Fibroblast of the aortic adventitia (primary cell): ENCODE measurements at places on chromosomes 13 and 19.

DNA sequence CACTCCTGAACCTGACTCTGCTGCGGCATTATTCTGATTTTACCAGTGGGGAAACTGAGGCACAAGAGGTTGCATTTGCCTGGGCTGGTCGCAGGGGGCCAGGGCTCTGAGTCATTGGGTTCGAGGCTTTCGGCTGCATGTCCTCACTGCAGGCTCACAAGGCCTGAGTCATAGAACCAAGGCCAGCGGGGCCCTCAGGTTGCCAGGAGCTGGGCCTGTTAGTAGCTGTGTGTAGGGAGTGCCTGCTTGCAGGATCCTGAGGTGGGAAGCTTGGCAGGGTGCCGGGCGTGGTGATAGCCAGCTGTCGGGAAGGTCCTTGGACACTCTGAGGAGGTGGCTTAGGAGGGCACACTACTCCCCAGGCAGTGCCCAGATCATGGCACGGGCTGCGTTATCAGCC, 21.6 kb upstream of the F2RL3 start:
- DNase-seq = no peak

DNA sequence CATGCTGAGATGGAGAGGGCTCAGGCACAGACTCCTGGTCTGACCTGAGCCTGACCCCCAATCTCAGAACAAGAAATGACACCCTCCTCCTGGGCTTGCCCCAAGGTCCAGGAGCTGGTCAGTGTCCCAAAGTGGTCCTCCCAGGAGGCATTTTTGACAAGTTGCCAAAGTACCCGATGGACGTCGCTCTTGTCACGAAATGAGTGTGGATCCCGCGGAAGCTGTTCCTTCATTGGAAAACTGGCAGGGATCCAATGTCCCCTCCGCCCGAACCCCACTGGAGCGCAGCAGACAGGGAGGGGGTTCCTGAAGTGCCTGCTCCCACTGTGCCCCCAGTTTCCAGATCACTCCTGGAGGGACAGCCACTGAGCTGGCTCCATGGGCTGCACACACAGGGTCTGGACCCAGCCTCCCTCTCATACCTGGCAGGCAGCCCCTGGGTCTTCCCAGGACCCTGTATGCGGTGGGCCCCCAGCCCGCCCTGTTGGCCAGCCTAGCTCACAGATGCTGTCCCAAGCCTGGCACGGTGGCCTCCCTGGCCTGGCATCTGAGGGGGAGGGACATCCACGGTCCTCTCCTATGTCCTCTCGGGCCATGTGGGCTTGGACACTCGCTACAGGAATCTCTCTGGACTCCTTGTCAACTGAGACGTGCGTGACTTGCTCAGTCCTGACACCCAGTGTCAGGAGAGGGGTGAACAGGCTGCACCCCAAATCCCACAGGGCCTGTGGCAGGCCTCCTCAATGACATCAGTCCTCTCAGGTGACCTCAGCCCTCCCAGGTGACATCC, 12.8 kb upstream of the ZNF14 start:
- no peak for DNase-seq

- no peak for DNase-seq
Observed at GRCh38 chr13:46050771-46051170, 1.8 kb downstream of the ZC3H13 start.

DNA sequence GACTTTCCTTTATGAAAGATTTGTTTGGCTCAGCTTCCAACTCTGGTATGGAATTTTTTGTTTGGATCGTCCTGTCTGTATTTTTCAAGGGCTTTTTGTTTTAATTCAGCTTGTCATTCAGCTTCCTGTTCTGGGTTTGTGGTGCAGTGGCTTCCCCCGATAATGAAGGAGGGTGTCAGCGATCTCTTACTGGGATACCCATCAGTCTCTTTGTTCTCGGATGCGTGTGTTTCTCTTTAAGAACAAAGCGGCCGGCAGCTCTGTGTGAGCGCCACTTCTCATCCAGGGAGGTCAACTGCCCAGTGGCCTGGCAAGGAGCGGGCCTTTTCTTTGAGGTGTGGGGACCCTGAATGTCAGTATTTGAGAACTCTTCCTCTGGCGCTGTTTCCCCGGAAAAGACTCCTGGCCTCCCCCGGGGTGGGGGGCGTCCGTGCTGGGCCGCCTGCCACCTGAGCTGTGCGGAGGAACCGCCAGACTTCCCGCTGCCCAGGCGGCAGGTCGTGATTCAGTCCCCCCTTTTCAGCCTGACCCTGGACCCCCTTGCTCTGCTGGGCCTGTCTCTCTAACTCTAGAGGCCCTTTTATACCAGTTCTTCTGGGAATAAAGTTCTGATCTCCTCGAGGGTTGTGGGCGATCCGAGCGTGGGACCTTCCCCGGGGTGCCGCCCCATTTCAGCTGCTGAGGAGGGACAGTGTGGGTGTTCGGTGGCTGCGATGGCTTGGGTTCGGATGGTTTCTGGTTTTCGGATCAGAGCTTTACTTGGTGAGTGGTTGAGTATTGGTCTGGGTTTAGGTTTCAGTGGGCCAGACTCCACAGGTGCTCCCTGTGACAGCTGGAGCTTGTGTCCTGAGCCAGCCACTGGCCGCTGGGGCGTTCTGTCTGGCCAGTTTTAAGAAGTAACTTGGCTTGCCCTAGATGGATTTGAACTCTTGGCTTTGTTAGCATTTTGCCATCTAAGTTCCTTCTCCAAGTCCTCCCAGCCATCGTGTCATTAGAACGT, 3.4 kb downstream of the SF3A2 start:
- DNase-seq = peak; percentile 39

GRCh38 chr19:1874554-1875185, 10.6 kb downstream of the ABHD17A start:
- peak; percentile 53 for DNase-seq

DNA sequence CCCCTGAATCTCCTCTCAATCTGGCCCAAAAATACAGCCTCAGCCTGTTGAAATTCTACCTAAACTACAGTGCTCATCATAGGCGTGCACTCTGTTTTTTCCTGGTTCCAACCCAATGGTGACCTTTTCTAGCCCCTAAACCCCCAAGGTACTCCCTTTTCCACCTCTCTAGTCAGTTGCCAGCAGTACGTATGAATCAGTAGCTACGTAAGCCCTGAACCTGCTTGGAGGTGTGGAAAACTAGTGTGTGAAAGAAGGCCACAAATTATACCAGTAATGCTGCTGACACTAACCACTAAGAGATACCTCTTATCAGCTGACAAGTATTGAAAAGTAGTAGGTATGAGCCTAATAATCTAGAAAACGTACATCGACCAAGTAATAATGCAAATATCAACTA, 60.9 kb downstream of the FOXO1 start:
- no peak for DNase-seq

- peak; percentile 100 for DNase-seq
Observed at GRCh38 chr19:1102407-1103131, 1.2 kb upstream of the GPX4 start.

DNA sequence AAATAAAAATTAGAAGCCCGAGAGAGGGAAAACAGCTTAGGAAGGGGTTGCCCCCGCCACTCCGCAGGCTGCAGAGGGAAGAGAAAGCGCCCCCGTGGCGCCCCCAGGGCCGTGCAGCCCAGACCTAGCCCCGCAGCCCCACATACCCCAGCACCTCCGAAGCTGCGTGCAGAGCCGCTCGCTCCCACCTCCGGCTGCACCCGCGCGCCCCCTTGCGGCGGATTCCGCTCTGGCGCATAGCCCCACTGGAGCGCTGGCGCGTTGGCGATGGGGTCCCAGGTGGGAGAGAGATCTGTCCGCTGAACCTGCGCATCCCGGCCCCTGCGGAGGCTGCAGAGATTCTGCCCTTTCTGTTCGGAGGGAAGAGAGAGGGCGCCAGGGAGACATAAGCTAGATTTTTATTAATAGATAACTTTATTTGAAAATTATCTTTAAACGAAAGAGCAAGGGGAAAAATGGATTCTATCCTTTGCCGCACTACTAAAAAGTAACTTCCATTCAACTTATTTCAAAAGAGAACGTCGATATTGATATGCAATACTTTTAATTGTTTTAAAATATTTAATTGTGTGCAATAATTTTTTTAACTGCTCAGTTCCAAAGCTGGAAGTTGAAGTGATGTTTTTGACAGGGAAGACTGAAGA, 11.7 kb upstream of the CLN5 start:
- peak; percentile 55 for DNase-seq

DNA sequence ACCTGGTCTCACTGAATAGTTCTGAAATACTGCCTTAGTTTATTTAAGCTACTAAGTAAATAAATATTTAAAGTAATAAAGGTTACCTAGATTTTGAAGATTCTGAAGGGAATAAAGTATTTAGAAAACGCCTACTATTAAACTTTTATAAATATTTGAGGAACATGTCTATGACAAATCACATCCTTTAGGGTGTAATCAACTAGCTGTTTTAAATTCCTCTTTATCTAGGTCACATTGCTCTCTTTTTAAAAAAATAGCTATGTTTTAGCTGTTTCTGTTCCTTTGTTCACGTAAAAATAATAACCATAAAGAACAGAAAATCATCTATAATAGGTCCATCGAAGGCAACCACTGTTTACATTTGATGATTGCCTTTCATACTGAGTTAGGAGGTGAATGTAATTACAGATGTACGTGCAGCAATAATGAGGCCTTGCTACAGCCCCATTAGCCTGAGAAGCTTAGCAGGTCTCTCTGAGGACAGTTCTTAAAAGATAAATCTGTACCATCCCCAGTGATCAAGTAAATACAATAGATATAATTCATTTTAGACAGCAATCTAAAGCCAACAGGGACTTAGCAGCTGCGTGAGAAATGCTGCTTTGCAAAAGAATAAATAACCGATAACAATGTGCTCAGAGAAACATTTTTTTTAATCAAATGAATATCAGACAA, 449.5 kb downstream of the LIG4 start:
- peak; percentile 5 for DNase-seq

DNA sequence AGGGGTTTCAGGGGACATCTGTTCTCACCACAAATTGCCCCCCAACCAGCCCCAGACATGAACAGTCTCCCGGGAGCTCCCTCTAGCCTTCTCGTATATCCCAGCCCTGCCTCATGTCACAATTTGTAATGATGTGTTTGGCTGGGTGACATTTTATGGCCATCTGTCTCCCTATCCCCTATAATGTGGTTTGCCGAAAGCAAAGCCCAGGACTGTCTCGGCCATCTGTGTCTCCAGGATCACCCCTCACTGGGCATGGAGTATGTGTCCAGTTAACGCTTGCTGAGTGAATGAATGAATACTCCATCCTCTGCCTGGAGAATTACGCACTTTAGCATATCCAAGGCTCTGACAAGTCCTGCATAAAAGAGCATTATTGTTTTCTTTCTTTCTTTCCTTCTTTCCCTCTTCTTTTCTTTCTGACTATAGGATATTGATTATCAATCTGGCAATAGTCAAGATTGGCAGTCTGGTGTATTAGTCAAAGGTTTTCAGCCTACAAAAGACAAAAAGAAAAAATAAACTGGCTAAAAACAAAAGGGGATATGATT, 15.1 kb downstream of the HPN start:
- no peak for DNase-seq

DNA sequence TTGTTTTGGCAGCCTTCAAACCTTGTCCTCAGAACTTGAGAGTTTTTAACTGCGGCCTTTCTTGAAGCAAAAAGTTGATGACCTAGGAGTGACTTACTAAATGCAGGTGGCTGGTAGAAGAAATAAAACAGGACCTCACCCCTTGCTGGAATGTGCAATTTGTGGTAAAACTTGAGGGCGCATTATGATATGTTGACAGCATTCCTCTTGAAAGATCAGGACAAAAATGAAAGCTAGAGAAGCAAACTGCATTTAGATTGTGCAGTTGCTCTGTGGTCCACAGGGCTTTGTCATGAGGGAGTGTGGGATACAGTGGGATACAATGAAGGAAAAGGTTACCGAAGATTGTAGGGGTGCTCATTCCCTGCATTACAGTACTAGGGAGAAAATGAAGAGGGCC, 504.2 kb downstream of the GPC6 start:
- DNase-seq = no peak

GRCh38 chr13:108681986-108682575, 52.7 kb downstream of the MYO16 start:
- DNase-seq = no peak

GRCh38 chr13:83740622-83741021, 141.7 kb downstream of the SLITRK1 start:
- no peak for DNase-seq

GRCh38 chr19:39194832-39195542, 1.8 kb upstream of the NCCRP1 start:
- no peak for DNase-seq

DNA sequence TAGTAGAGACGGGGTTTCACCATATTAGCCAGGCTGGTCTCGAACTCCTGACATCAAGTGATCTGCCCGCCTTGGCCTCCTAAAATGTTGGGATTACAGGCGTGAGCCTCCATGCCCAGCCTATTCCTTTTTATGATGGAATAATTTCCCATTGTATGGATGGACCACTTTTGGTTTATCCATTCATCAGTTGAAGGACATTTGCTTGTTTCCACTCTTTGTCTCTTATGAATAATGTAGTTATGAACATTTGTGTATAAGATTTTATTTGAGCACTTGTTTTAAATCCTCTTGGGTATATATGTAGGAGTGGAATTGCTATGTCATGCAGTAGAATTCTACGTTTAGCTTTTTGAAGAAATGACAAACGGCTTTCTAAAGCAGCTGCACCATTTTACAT, 23.3 kb downstream of the FBXO27 start:
- DNase-seq = no peak

DNA sequence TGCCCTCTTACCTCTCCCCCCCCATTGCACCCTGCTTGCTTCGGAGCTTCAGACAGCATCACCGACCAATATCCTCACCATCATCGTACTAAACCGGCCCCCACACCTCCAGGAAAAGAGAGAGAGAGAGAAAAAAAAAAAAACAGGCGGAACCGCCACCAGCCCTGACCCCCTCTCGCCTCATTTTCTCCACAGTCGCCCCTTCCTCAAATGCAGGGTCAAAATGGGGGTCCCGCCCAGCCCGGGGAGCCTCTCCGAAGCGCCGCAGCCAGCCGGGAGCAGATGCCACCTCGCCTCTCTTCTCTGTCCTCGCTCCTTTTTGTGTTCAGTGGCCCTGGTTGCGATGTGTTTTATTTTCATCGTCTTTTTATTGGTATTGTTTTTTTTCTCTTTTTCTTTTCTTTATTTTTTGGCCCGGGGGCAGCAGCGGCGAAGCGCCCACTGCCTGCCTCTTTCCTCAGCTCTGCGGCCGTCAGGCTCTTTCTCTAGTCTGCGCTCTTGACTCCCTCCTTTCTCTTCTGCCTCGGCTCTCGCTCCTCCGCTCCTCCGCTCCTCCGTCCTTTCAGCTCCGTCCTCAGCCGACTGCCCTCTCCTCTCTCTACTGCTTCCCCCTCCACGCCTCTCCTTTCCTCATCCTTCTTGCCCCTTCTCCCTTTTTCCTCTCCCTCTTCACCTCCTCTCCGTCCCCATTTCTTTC, 41.4 kb downstream of the DEDD2 start:
- DNase-seq = peak; percentile 25

- DNase-seq = no peak
Observed at GRCh38 chr13:112629161-112629560, 41.2 kb upstream of the TUBGCP3 start.

GRCh38 chr19:16772841-16773240, 53.2 kb downstream of the NWD1 start:
- no peak for DNase-seq

GRCh38 chr13:19239114-19239860, 57.7 kb upstream of the TUBA3C start:
- no peak for DNase-seq
